ENCODE measurements at places on chromosomes 5 and 9. TPM values are rescaled to one million over a fixed set of nuclear protein-coding genes. Genes with fewer than 3 reads are reported as not detected.

PCDHGA10 gene
- polyA plus RNA-seq, result 6.4 TPM

RPL37 gene
- 467 TPM for polyA plus RNA-seq

RASEF gene
- polyA plus RNA-seq, result 1.2 TPM

PFN3 gene
- not detected for polyA plus RNA-seq

BAAT gene
- polyA plus RNA-seq, result 0.09 TPM

SH3GL2 gene
- 3.2 TPM for polyA plus RNA-seq

FREM1 gene
- 3.1 TPM for polyA plus RNA-seq

SV2C gene
- 0.05 TPM for polyA plus RNA-seq

ZMAT2 gene
- polyA plus RNA-seq, result 38.9 TPM

PDE6A gene
- polyA plus RNA-seq, result not detected

PCDHGA8 gene
- polyA plus RNA-seq, result 1.2 TPM

STING1 gene
- 1.2 TPM for polyA plus RNA-seq

ENTREP1 gene
- 15.3 TPM for polyA plus RNA-seq

WNT8A gene
- not detected for polyA plus RNA-seq

CSF1R gene
- not detected for polyA plus RNA-seq

ADAMTSL2 gene
- polyA plus RNA-seq, result 1.0 TPM

ANXA6 gene
- polyA plus RNA-seq, result 61.3 TPM

IL7R gene
- polyA plus RNA-seq, result not detected

DAPK1 gene
- polyA plus RNA-seq, result 62.4 TPM

SNCAIP gene
- polyA plus RNA-seq, result 5.1 TPM
